ENCODE measurements at places on chromosomes 12 and 14. TPM values are rescaled to one million over a fixed set of nuclear protein-coding genes. Genes with fewer than 3 reads are reported as not detected.

KLRB1 gene
- 0.75 TPM for total RNA-seq

GLIPR1L2 gene
- total RNA-seq: 0.05 TPM

- no peaks in the 10 kb centered on the region for H3K4me1 ChIP-seq
- H3K4me3 ChIP-seq: no peak overlapping the region
- H3K27me3 ChIP-seq: no peaks in the 10 kb centered on the region
- no peak for DNase-seq
Observed at GRCh38 chr12:106999446-106999845, 12.5 kb upstream of the MTERF2 start.

GRCh38 chr12:116968986-116969385, 58.2 kb downstream of the FBXW8 start:
- peaks cover 6% of the 10 kb centered on the region for H3K36me3 ChIP-seq
- no peaks in the 10 kb centered on the region for H3K27me3 ChIP-seq
- H3K4me3 ChIP-seq: no peak overlapping the region
- H3K4me1 ChIP-seq: no peaks in the 10 kb centered on the region

- no peaks in the 10 kb centered on the region for H3K27me3 ChIP-seq
- H3K27ac ChIP-seq: no peak overlapping the region
Observed at GRCh38 chr12:86729739-86730138, 473.5 kb upstream of the MGAT4C start.

Measured in liver (tissue), 10 donors.